ENCODE measurements at places on chromosomes 16 and 17.

DNA sequence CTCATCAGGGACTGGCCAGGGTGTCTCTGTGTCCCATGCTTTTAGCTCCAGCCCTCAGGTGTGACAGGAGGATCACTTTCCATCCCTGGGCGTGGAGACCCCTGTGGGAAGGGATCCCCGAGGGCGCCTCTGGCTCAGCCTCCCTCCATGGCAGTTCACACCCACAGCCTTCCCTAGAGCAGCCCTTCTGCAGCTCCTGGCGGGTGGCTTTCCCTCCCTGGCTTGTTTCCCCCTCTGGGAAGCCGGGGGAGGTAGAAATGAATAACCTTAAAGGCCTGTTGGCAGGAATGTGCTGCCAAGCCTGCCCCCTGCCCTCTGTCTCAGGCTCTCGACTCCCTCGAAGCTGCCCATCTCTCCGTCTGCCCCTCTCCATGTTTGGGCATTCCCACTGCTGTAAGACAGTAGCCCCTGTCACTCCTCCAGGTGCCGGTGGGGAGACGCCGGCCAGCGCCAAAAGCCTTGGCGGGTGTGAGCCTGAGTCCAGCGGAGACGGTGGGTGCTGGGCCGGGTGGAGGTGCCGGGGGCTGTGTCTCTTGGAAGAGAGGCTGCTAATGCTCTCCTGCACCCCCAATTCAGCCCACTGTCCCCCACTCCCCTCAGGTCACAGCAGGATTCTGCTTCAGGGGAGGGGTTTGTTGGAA lies 2.1 kb upstream of the ATP2A1 start:
- DNase-seq, result no peak

GRCh38 chr16:3170440-3171180 lies 17.4 kb upstream of the OR1F1 start:
- no peak for DNase-seq

DNA sequence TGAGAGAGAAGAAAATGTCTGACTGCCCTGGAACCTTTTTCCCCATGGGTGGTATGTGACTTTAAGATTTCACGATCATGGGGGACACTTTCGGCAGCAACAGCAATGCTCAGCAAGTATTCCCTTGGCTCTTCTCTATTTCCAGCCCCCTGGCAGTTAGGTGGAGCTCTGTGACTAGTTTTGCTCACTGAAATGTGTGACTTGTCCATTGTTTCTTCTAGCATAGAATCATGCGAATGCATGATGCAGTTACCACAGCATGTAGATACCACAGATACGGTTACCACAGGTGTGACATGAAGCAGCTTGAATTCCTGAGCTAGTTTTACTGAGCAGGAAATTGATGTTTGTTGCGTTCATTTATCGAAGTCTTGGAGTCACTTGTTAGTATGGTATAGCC lies 1034.5 kb upstream of the EEF2KMT start:
- DNase-seq, result no peak

DNA sequence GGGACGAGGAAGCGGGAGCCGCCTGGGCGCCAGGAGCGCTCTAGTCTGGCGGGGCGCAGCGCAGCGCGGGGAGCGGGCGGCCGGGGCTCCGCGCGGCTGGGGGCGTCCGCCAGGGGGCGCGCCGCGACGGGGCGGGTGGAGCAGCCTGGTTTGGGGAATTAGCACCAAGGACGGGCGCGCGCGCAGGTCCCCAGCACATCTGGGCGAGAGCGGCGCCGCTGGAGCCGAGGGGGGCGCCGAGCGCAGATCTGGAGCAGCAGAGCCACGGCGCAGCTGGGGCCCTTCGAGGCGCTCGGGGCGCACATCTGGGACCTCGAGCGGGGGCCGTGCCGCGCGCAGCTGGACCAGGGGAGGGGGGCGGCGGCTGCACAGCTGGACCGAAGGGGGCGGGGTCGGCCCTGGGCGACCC lies at the start of gene NXPH3:
TSS of gene NXPH3 (plus strand) at position 193 of the 409 bp plus-strand sequence. CDS start 349 bp downstream, outside the sequence.
- DNase-seq, result peak; percentile 62

- DNase-seq, result no peak
Measured at GRCh38 chr17:44877121-44877520, 22.1 kb downstream of the EFTUD2 start.

GRCh38 chr17:28849281-28849680 lies 5.5 kb upstream of the ERAL1 start:
- DNase-seq, result no peak

DNA sequence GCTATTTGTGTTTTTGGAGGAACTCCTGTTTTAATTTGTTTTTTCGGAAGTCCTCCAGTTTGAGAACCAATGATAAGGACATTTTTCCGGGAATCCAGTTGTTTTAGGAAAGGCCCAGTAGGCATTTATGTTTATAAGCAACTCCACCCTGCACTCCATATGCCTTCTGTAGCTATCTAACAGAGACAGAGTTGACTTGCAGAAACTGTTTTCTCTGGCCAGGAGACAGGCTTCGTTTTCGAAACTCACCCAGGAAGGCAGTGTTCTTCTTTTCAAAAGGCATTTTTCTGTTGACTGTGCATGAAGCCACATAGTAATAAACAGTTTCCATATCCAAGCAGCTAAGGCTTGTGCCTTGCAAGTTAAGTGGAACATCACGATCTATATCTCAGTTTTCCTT lies 587.1 kb downstream of the WWOX start:
- DNase-seq, result no peak

GRCh38 chr17:32720671-32721070 lies 156.3 kb downstream of the MYO1D start:
- no peak for DNase-seq
